ENCODE measurements at places on chromosomes 7 and 10.

GRCh38 chr7:155597753-155598140 lies 46.7 kb upstream of the RBM33 start:
- no peak for DNase-seq

- DNase-seq: no peak
These were observed 6.6 kb downstream of the PGAM2 start for GRCh38 chr7:44058759-44059218.

DNA sequence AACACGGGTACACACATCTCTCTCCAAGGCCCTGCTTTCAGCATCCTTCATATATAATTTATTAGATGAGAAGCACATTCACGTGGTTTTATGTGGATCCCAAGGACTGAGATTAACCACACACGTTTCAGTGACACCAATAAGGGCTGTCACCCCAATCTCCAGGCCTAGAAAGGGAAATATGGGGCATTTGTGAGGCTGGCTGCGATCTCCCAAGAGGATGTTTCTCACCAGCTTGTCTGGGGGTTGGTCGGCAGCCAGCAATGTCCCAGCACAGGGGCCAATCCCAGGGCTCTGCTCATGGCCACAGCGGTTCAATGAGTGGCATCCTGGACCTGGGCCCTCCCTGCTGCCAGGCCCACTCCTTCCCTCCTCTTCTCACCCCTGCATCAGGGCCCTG lies 115.5 kb downstream of the ITIH5 start:
- no peak for DNase-seq

DNA sequence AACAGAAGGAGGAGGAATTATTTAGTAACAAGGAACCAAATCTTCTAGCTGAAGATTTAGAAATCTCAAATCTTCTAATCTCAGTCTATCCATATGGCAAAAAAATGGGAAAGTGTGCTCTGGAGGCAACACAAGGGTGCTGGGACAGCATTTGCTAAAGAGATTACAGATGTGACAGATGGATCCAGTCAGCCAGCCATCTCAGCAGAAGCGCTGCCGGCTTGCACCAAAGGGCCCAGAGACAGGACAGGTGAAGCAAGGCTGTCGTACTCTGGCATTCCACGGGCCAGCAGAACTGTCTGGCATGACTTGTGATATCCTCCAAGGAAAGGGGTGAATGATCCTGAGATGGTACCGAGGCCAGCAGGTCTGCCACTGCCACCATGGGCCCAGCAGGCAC lies 45.7 kb upstream of the GJD4 start:
- DNase-seq: no peak

GRCh38 chr7:44081266-44081748 lies 1.0 kb downstream of the POLM start:
- DNase-seq: peak; percentile 17

GRCh38 chr10:121956111-121957061 lies 18.6 kb downstream of the NSMCE4A start:
- no peak for DNase-seq

Data from CD14-positive monocyte (primary cell).